ENCODE measurements at places on chromosomes 16 and 17.

DNA sequence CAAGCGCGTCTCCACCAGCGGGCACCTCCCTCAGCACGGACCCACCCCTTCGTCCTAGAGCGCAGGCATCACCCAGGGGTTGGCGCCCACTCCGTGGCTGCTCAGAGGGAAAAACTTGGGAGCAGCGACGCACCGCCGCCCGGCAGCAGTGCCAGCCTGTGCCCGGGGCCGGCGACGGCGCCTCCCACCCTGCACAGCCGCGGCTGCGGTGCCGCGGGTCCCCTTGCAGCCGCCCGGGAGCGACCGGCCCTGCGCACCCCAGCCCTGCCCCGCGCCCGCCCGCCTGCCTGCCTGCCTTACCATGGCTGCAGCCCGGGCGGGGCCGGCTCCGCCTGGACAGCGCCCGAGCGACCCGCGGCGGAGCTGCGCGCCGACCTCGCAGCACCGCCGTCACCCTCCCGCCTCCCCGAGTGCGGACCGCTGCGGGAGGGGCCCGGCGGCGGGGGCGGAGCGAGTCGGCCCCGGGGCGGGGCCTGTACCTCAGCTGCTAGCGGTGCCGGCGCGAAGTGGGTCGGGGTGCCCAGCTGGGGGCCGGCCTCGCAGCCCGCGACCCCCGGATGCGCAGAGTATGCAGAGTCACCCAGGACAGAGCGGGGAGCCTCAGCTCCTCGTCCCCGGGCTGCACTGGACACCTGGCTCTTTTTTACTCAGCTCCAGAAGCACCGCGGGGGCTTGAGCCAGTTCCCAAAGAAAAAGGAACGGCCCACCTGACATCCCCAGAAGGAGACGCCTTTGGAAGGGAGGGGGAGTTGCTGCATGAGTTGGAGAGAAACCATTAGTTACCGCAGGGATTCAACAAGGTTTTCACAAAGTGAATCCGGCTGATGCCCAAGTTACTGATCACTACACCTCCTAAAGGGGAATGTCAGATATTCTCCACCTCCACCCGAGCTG lies 17.5 kb upstream of the MTMR4 start:
- peak; percentile 53 for DNase-seq

- no peak for DNase-seq
Measured at GRCh38 chr17:71033336-71033735, 864.0 kb downstream of the KCNJ2 start.

DNA sequence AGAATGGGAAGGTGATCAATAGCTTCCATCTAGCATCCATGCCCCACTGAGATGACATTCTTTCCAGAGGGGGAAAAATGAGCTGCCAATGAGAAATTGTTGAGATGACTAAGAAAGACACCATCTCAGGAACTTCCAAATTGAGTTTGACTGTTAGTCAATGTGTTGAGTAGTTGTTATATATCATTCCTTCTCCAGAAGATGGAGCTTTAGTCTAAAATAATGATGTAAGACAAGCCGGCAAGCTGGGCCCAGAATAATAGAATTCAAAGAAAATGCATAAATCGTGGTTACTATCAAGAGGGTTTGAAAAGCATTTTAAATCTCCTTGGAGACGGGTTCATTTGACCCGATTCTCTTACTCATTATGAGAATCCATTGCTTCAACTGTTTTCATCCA lies 71.0 kb upstream of the ATF7IP2 start:
- DNase-seq, result no peak

DNA sequence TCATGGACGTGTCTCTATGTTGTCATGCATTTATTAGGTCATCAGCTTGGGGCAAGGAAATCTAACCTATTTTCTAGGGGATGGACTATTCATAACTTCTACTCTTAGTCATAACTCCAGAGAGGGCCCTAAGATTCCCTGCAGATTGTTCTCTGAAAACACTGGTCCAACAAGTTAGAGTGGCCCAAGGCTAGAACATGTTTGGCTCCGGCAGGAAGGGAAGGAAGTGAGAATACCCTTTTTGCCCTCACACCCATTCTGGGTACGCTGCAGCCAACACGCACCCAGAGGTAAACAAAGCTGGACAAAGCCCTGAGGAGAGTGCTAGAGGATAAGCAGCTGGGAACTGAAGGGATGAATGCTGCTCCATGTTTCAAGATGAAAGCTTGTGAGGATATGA lies 9.9 kb downstream of the C16orf86 start:
- no peak for DNase-seq
